ENCODE measurements at places on chromosomes 6 and 20.

DNA sequence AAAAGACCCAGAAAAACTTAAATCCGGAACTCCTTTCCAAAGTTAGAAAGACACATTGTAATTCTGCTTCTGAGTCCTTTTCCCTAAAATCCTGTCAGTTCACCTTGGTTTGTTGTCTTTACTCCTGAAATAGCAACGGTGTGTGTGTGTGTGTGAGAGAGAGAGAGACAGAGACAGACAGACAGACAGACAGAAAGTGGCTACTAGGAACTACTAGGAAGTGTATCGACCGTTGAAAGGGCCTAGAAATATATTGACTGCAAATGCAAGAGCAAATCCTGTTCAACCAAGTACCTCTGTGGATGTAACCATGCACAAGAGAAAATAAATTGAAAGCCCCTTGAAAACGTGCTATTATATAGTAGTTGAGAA, 100.0 kb upstream of the MLIP start:
- no peak for DNase-seq

DNA sequence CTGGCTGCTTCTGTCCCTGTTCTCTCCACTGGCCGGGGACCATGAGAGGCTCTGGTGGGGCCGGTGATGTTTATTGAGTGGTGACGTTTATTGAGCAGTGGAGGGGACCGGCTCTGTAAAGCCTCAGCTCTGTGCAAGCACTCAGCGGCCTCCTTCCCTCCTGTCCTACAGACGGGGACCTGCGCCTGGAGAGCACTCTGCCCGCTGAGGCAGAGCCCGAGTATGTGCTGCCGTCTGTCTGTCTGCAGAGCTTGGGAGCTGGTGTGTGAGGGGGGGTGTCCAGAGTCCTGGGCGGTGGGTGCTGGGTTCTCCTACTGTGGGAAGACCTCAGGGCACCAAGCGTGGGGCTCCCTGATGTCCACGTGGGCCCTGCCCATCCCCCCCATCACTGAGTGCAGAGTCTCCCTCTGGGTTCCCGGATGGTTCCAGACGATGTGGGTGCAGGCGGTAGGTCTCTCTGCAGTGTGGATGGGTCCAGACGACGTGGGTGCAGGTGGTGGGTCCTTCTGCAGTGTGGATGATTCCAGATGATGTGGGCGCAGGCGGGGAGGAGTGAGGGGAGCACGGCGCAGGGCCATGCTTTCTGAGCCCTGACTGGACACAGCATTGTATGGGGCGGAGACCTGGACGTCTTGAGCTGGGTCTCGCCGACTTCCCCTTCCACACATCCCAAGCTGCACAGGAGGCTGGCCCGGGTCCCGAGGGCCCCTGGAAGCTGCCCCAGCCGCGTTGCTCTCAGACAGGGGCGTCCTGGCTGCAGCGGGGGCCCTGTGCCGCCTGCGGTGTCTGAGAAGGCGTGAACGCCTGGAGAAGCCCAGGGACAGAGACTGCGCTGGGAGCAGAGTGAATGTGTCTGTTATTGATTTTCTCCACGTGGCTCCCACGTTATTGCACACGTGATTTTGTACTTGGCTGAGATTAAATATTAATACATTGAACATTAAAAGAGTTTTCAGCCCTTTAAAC, 14.9 kb upstream of the BHLHE23 start:
- DNase-seq = no peak

DNA sequence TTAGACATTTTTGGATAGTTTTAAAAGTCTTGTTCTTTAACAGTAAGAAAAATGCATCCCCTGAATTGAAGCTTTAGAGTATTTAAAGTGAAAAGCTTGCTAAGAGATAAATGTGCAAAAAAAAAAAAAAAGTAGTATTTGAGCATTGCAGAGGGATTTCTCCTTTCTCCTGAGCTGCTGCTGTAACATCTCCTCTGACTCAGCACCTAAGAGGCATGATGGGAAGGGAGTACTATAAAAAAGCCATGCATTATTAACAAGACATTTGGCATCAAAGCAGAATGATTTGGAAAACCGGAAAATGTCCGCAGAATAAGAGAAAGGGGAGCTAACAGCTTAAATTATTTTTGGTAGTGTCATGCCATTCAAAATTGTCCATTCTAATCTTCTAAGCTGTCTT, 27.9 kb downstream of the B4GALT5 start:
- peak; percentile 75 for DNase-seq

DNA sequence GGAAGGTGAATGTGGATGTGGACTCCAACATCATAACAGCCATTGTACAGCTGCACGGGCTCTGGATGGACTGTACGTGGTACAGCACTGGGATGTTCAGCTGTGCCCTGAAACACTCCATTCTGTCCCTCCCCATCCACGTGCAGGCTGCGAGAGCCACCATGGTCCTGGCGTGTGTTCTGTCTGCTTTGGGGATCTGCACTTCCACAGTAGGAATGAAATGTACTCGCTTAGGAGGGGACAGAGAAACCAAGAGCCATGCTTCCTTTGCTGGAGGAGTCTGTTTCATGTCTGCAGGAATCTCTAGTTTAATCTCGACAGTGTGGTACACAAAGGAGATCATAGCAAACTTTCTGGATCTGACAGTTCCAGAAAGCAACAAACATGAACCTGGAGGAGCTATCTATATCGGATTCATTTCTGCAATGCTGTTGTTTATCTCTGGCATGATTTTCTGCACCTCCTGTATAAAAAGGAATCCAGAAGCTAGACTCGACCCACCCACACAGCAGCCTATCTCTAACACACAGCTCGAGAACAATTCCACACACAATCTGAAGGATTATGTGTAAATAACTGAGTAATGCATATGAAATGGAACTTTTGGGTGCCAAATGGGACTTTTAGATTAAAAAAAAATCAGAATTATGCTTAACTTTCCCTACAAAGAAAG, 12.1 kb downstream of the CLDN20 start:
- DNase-seq = no peak

GRCh38 chr6:165047952-165048351, 261.5 kb downstream of the C6orf118 start:
- DNase-seq = no peak

DNA sequence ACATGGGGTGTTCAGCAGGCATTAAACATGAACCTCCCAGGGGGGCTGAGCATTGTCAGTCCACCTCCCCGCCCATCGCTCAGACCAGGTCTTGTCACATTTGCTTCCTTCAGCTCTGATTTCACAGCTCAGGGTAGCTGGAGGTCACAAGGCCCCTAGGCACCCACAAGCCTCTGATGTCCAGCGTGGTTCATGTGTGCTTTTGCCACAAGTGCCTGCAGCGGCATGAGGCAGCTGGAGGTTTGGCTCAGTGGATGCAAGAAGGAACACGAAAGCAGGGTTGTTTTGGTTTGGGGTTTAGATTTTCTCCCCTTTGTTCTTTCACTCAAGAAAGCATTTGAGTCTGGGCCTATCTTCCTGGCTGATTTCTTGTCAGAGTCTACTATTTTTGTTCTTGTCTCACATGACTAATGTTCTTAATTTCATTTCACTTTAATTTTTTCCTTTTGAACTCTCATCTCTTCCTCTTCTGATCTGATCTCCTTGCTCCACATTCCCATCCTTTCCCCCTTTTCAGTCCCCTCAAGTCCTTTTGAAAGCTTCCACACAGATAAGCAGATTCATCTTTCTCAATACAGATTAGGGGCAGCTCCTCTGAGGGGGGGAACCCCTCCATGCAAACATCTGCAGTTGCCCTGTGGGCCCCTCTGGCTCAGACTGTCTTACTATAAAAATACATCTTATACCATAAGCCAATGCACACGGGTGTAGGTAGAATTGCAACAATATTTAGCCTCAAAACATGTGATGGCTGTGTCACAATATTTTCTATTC, 68.1 kb upstream of the CEP85L start:
- no peak for DNase-seq
